NCI-H82 (cell line): ENCODE measurements at places on chromosomes 3 and 15.

GRCh38 chr3:10741891-10742671 lies 73.9 kb upstream of the SLC6A11 start:
- no peak for DNase-seq

GRCh38 chr3:76728426-76728825 lies 311.5 kb upstream of the ROBO2 start:
- no peak for DNase-seq

DNA sequence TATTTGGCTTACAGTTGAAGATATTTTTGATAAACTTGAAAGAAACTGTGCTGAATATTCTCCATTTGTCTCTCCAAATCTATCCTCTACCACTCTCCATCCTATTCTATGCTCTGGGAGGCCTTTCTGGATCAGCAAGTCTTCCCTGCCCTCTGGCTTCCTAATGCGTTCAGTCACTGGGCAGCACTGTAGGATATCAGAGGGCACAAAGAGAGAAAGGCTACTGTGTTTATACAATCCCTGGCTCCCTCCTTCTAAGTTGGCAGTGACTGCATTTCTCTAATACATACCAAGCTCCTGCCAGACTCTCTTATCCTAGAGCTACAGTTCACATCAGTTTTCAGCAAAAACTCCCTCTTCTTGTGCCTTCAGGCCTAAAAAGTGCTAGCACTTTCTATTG lies 102.1 kb upstream of the FHIT start:
- no peak for DNase-seq

DNA sequence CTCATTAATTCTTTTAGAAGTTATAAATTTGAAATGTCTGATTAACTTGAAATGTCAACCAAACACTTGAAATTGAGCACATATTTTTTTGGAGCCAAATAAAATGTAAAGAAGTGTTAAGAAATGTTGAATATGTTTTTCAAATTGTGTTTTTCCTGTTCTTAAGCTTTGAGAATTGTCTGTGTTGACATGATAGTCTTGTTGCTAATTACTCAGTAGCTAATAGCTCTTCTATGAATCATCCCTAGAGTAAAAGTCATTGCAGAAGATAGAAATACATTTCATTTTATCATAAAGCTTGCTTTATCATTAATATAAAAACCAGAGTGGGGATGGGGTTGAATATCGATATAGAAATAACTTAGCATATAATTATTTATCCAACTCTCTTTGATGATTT lies 41.9 kb upstream of the ABHD10 start:
- DNase-seq = no peak

DNA sequence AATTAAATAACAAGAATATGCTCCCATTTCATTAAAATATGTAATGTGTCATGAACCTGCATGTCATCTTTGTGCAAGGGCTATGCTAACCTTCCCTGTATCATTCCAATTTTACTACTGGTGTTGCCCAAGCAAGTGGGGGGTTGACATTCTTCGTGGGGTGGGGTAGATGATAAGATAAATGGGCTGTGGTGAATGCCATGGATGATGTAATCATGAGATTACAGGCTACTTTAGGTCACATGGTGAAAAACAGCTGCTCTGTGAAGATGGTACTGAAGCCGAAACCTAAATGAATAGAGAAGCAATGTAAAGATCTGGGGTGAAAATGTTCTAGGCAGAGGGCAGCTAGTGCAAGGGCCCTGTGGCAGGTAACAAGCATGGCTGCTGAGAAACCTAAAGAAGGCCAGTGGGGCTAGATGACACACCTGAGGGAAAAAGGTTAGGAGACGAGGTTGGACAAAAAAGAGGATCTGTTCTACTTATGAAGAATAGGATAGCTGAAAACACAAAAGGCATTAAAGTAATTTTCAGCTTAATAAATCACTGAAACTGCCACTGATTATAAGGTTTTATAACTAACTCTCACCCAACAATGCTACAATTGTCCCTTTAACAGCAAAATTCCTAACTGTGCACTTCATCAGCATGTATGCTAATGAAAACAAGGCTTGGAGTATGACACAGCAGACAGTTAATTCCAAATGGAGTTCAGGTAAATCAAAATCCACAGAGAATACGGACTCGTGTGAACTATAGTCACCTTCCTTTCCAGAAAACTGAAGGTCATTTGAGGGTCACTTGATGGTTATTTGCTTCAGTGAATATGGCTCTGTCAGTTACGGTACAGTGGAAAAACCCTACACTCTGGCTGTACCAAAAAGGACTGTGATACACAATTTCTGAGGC lies 35.0 kb downstream of the MTMR10 start:
- DNase-seq = peak; percentile 22

DNA sequence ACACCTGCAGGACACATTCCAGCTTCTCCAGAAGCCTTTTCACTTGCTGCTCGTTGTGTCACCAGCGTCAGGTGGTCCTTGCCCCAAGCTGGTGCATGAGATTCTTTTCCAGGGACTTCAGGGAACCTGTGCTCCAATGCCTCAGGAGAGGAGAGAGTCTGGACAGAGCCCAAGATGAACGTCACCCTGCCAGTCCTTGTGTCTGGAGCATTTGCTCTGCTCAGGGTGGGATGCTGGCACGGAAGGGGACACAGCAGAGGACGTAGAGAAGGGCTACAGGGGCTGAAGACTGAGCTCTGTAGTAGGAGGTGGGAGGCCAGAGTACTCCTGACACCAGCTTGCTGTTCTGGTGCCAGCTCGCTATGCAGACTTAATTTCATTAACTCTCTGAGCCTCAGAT lies 262.1 kb downstream of the XXYLT1 start:
- peak; percentile 22 for DNase-seq

GRCh38 chr3:169746924-169747323 lies 17.9 kb downstream of the TERC start:
- DNase-seq = no peak

- DNase-seq = no peak
Observed at GRCh38 chr3:36924744-36925521, 19.9 kb downstream of the TRANK1 start.

- no peak for DNase-seq
Observed at GRCh38 chr3:110419096-110419495, 652.5 kb upstream of the NECTIN3 start.

DNA sequence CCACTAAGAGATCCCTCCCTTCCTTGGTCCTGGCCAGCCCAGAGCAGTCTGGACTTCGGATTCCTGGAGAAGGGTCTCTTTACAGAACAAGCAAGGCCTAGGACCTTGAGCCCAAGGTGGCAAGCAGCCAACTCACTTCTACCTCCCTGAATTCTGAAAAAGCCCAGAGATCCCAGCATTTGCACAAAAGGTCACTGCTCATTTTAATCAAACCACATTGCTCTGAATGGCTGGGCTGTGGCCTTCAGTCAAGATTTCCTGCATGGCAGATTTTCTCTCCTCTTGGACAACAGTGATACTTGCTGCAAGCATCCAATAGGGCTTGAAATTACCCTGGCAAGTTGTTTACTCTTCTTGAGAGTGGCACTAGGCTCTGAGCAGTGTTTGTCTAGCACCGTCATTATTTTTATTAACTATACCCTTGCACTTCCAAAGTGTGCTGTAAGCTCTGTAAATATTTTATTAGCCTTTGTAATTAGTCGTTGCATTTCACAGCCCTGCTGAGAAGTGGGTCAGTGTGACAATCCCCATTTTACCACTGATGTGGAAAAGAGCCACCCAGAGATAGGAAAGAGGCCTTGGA lies 274.7 kb upstream of the CTNNB1 start:
- no peak for DNase-seq

DNA sequence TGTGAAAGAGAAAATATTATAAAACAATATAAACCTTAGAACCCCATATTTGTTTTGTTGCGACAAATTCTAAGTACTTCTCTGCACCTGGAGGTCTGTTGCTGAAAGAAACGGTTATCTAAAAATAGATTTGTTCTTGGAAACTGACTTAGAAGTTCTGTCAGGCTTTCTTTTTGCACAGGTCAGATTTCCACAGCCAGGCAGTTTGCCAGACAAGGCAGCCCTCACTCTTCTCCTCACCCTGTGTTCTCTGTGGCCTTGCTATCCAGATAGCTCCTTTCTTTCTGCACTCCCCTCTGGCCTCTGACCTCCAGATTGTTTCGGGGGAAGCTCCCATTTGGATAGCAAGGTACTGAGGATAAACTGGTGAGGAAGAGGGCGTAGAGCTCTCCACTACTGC lies 413.3 kb upstream of the ONECUT1 start:
- no peak for DNase-seq

- DNase-seq = no peak
Observed at GRCh38 chr3:165225604-165226003, 29.4 kb upstream of the SLITRK3 start.

DNA sequence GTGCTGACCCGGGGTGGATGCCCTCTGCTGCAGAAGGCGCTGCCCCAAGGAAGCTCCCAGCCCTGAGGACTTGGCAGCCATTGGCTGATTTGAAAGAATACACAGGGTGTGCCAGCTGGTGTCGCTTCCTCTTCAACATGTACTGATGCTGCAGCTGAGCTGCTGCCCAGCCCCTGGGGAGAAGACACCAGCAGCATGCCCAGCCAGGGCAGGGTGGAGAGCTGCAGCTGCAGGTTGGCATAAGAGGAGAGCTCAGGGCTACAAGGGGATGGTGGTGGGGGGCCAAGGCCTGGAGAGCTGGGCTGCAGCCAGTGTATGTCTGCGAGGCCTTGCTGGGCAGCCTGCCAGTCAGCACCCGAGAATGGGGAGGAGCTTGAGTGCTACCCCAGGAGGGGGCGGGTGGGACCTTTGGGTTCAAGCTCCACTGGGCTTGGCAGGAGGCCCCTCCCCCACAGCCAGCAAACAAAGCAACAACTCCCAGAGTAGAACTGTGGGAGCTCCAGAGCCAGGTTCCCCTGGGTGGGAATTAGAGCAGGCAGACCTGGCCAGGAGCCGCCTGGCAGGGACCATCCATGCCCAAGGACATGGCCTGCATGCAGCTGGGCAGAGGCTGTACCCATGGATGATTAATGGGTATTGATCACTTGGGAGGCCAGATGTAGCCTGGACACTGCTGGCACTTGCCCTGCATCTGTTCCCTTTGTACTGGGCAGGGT lies 9.2 kb upstream of the SEMA4B start:
- DNase-seq = peak; percentile 67

- DNase-seq = no peak
Observed at GRCh38 chr3:172557515-172558220, 34.4 kb upstream of the TNFSF10 start.

- DNase-seq = no peak
Observed at GRCh38 chr15:74258456-74259291, 22.5 kb downstream of the CCDC33 start.

- no peak for DNase-seq
Observed at GRCh38 chr3:45605534-45605933, 11.0 kb downstream of the LIMD1 start.

DNA sequence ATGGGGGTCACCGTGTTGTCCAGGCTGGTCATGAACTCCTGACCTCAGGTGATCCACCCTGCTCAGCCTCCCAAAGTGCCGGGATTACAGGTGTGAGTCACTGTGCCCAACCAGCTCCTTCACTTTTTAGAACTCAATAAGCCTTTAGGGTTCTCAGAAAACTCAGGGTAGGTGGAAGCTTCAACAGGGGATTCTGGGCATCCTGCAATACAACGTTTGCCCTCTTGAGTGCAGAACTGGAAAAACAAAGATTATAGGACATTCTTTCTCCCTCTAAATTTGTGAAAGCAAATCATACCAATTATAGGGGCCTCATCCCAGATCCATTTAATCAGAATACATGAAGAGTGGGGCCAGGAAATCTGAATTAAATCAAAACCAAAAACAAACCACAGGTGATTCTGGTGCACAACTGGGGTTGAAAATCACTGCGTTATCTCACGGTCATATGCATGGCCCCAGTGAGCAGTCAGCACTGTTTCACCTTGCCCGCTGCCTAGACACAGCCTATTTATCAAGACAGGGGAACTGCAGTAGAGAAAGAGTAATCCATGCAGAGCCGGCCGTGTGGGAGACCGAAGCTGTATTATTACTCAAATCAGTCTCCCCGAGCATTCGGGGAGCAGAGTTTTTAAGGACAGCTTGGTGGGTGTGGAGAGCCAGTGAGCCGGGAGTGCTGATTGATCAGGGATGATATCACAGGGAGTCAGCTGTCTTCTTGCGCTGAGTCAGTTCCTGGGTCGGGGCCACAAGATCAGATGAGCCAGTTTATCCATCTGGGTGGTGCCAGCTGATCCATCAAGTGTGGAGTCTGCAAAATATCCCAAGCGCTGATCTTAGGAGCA lies 58.4 kb downstream of the TMEM44 start:
- peak; percentile 26 for DNase-seq

DNA sequence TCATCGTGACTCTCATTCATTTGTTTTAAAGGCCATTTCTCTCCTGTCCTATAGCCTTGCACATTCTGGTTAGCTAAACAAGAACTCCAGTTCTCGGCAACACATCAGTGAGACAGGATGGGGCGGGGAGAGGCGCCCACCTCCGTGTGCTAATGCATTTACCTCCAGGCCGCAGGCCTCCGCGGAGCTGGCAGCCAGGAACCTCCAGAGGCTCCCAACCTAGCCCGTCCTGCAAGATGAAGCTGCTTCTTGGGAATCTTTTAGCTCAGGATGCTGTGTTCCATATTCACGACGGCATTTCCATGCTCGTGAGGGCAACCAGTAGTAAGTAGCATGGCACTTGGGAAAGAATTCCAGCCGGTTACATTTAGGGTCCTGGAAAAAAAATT lies 47.9 kb downstream of the RGMA start:
- DNase-seq = no peak

GRCh38 chr15:45795440-45796069 lies 160.7 kb downstream of the SQOR start:
- peak; percentile 99 for DNase-seq

DNA sequence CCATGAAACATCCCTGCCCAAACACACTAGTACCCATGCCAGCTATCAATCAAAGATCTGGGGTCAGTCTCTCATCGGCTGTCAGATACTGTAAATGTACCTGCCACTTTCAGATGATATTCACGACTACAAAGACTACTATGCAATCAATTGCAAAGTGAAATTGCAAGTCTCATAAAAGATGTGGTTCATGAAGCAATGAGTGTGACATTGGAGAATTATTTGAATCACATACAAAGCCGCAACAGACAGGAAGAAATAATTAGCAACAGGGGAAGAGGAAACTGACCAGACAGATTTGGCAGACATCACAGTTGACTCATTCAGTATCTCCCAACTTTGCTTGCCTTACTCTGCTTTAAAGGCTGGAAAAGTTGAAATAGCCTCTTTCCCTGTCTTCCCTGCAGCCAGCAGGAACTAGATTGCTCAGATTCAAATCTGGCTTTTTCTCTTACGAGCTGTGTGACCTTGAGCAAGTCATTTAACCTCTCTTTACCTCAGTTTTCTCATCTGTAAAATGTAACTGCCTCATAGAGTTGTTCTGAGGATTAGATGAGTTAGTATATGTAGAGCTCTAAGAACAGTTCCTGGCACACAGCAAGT lies 95.7 kb upstream of the C3orf80 start:
- DNase-seq = no peak

DNA sequence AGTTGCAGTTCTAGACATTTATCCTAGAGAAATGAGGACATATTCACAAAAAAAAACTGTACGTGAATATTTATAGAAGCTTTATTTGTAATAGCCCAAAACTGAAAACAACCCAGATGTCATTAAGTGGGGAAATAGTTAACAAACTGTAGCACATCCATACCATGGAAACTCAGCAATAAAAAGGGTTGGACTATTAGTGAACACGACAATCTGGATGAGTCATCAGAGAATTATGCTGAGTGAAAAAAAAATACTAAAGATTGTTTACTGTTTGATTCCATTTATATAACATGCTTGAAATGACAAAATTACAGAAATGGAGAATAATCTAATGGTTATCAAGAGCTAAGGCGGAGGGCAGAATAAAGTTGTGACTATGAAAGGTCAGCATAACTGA lies 59.5 kb downstream of the CPA3 start:
- no peak for DNase-seq
